ENCODE measurements at places on chromosomes 12 and 14. TPM values are rescaled to one million over a fixed set of nuclear protein-coding genes. Genes with fewer than 3 reads are reported as not detected.

DNA sequence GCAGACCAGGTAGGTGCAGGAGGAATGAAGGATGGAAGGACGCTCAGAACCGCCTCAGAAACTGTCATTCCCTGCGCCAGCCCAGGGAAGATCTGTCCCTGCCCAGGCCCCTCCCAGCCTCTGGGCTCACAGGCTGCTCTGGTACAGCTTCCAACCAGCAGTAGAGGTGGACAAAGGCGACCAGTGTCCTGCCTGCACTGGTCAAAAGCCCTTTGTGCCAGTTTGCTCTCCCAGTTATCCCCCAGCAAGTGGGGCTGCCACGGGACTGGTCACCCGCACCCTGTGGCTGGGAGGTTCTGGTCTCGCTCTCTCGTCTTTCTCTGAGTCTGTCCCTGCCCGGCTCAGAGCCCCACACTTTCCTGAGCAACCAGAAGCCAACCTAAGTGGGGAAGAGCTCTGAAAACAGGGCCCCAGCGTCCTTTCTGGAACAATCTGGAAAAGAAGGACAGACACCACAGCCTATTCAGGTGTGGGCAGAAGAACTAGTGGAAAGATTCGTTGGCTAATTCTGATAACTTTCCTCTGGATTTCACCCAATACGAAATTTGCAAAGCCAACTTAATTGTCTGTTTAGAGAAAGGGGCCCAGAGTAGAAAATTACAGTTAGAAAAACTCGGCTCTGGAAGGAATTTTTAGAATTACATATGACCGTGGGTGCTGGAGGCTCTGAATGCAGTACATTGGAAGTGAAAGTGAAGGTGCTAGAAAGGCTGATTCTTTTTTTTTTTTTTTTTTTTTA, 21.7 kb downstream of the SNRNP35 start:
- DNase-seq = no peak

- no peak for DNase-seq
These were observed 40.5 kb downstream of the KRT80 start for GRCh38 chr12:52151153-52151836.

GRCh38 chr14:49928015-49928414, 35.1 kb downstream of the ARF6 start:
- DNase-seq = no peak

DNA sequence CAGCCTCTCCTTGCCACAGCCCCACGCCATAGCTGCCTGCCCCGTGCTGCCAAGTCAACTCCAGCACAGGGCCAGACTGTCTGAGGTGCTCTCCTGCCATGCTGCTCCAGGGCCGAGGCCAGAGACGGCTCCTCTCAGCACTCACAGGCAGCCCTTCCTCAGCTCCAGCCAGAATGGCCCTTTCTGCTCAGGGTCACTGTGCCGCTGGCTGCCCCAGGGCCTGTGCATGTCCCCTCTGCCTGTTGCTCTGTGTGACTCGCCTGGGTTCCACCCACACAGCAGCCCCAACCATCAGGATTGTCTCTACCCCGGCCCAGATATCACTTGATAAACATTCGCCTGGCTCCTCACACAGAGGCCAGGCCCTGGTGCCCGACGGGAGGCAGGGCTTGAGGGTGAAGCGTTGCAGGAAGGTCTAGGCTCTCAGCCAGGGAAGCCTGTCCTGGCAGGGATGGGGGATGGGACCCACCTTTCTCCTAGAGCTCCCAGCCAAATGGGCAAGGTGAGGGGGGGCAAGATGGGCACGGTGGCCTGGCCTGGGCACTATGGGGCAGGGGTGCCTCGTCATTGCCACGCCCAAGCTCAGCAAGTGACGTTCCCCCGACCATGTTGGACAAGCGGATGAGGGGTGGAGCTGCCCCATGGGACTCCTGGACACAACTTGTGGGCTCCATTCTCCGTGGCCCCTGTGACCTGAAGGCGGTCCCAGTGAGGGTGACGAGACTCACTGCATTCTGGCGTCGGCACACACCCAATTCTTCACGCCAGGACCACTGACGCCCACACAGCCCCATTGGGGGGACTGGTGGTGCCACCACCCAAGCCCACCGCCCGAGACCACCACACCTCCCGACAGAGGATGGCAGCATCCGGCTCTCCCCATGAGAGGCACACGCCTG, 27.4 kb upstream of the BTBD6 start:
- DNase-seq = no peak

GRCh38 chr14:98685725-98686124, 586.3 kb downstream of the BCL11B start:
- DNase-seq = no peak

Gene TAMALIN
- total RNA-seq = 12.5 TPM

Gene TAS2R8
- total RNA-seq = 0.24 TPM

GRCh38 chr12:12803186-12803585, 10.0 kb upstream of the DDX47 start:
- DNase-seq = no peak

Gene PZP
- 0.24 TPM for total RNA-seq

DNA sequence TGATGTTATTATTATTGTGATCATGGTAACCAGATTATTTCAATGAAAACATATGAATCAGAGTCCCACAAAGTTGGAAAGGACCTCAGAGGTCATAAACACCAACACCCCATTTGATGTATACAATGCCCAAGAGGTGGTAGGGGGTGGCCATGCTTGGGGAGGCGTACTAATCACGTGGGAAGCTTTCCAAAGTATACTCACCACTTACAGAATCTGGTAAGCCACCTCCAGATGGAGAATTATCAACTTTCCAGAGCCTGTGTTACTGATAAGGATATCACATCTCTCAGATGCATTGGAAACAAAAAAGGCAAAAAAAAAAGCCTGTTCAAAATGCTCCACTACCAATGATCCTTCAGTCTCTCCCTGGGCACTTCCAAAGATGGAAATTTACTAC, 8.4 kb downstream of the DAD1 start:
- no peak for DNase-seq

- DNase-seq = no peak
These were observed 142.5 kb downstream of the EFCAB11 start for GRCh38 chr14:89811954-89812575.
